ENCODE measurements at places on chromosomes 3 and 15.

- DNase-seq: peak; percentile 51
Observed at GRCh38 chr3:146589899-146590508, 15.1 kb downstream of the PLSCR5 start.

DNA sequence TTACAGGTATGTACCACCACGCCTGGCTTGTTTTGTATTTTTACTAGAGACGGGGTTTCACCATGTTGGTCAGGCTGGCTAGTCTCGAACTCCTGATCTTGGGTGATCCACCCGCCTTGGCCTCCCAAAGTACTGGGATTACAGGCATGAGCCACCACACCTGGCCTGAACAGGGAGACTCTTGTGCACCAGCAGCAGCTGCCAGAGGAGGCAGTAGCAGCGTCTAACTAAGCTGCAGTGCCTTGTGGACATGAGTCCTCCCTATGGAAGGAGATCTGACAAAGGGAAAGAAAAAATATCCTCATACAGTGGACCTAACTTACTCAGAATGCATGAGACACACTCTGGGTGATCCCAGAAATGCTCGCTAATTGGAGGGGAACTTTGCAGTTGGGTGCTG lies 36.8 kb upstream of the NEO1 start:
- DNase-seq: no peak

DNA sequence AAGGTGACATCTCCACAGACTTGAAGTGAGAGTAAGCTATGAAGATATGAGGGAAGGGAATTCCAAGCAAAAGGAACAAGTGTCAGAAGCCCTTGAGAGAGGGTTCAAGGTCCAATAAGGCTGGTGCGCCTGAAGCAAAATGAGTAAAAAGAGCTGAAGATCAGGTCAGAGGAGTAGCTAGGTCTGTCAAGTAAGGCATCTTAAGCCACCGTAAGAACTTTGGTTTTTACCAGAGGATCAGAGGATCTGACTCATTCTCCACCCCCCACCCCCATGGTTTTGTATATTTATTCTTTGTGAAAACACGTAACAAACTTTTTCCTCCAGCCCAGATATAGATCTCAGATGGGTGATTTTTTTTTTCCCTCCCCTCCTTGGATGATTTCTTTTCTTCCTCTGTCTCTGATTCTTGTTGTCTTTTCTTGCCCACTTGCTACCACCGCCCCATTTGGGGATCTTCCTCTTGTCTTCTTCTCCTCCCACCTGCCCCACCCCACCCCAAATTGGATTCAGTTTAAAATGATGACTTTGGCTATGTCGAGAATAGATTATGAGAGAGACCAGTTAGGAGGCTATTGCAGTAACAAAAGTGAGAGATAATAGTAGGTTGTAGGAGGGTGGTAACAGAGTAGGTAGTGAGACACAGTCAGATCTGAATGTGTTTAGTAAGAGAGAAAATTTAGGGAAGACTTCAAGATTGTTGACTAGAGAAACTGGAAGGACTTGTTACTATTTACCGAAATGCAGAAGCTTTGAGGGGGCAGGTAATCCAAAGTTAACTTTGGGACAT lies 6.1 kb downstream of the TRMT10C start:
- no peak for DNase-seq

DNA sequence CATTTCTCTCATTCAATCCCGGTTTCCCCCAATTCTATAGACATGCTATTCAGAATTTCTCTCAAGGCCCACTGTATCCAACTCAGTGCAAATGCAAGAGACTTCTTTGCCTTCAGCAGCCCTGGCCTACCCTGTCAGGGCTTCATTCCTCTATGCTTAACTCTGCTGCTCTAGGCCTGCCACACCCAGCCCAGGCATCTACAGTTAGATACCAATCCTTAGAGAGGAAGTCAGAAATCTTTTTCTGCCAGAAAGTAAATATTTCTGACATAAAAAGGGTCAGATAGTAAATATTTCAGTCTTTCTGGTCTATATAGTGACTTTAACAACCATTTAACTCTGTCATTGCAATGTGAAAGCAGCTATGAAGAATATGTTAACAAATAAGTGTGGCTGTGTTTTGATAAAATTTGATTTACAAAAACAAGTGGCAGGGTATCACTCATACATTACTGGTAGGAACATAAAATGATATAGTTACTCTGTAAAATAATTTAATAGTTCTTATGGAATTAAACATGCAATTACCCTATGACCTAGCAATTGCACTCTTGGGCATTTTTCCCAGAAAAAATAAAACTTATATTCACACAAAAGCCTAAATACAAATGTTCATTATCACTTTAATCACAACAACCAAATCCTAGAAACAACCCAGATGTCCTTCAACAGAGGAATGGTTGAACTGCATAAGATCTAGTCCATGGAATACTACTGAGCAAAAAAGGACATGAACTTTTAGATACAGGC lies 942.0 kb downstream of the SQOR start:
- no peak for DNase-seq

Data from HAP-1 (cell line).